ENCODE measurements at places on chromosomes 4 and X.

- no peak for ATAC-seq
Measured at GRCh38 chr4:105714071-105714521, 5.5 kb downstream of the GSTCD start.

DNA sequence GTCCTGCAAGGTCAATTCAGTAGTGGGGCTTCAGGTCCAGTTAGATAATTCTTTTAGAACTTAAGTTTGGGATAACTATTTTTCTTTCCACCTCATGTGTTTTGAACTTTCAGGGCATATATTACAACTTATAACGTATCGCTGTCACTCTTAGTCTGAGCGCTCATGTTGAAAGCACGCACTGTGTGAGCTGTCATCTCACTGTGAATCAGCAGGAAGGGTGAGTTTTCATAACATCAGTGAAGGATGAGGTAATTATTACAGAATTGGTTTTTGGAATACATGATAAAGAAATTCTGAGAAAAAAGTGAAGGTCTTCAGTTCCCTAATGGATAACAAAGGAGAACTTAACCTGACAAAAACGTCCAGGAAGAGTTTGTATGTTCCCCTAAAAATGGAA is 45.1 kb upstream of the SLC4A4 start:
- ATAC-seq: no peak

GRCh38 chrX:44314259-44314734 is 29.2 kb downstream of the EFHC2 start:
- ATAC-seq: no peak

GRCh38 chrX:13816643-13817627 is at the start of gene GPM6B:
Gene GPM6B (minus strand): TSS chrX:13817093. CDS start chrX:13816904, 189 bp downstream.
- no peak for ATAC-seq

DNA sequence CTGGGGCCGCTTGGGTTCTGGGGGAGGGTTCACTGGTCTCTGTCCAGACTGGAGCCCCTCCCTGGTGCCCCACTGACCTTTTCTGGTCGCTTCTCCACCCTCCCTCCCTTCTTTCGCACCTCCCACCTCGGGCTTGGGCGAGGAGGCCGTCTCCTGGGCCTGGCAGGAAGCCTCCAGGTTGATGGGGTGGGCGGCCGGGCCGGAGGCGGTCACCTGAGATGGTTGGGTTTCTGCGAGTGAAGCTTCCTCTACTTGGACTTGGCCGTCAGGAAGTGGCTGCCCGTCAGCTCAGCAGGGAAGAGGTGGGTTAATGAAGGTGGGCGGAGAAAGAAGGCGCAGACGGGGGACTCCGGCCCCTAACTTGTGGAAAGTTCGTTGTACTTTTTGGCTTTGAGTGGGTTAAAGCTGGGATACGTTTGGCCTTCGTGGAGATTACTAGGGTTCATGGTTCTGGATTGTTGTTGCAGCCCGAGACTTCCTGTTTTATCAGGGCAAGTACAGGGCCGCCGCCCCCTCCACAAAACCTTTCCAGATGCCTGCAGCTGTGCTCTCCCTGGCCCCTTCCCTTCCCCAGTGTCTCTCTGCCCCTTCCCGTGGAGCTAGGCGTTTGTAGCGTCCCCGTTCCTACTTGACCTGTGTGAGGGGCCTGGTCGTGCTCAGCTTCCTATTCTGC is 1.2 kb downstream of the AKAP17A start:
- peak; percentile 47 for ATAC-seq

GRCh38 chr4:2948895-2949781 is 14.1 kb downstream of the NOP14 start:
- ATAC-seq: peak; percentile 76

DNA sequence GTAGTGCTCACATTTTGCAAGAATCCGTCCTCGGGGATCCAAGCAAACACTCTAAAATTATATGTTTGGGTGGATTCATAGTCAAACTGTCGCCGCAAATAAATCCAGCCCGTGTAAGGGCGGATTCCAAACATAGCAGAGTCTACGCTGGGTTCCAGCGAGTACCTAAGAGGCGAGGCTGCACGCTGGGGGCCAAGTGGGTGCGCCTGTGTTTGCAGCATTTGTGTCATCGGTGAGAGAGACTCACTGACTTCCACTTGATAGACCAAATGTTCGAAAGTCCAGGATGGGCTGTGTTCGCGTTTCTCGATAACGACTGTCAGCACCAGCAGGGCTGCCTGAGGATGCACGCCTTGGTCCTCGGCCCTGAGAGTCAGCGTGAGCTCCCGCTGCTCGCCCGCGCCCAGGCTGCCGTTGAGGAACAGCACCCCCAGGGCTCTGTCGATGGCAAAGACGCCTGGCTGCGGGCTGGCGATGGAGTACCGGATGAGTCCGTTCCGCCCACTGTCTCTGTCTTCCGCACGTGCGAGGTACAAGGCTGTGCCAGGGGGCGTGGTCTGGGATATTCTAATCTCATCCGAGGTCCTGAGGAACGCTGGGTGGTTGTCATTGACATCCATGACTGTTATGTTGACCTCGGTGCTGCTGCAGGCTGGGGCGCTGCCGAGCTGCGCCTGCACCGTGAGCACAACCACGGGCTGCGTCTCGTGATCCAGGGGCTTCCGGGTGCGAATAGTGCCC is 158.7 kb downstream of the DCHS2 start:
- ATAC-seq: peak; percentile 58

DNA sequence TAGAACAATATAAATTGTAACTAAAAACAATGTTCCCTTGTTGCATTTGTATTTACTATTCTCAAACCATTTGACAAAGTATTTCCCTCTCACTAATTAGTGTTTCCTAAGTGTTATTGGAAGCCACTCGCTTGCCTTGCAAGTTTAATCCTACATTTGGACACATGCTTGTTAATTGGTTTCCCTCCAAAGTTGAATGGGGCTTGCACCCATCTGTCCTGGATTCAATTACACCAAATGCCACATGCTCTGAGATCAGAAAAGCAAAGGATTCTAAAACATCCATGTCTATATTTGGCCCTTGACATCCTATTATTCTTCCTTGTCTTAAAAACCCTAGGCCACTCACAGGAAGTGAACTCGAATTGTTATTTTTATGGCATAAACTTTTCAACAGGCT is 146.6 kb downstream of the AMELX start:
- no peak for ATAC-seq

DNA sequence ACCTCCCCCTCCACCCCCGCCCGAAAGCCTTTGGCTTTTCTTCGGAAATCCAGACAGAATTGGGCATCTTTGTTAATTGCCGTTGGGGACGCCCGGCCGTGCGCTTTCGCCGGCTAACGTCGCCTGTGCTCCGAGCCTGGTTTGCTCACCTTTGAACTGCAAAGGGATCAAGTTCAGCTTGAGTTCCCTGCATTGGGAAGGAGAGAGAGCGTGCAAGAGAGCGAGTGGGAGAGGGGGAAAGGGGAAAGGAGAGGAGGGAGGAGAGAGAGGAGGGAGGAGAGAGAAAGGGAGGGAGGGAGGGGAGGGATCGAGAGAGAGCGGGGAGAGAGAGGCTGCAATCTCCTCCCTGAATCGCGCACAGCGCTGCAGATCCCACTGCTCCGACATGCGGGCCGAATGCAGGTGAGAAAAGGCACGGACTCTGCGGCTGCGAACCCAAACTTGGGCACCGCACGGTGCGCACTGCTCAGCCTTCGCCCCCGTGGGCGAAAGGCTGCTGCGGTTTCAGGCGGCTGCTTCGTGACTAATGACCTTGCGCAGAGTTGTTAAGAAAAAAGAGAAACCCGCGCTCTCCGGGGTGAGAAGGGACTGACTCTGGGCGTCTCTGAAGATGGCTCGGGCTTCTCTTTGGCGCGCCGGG is at the start of gene PCDH7:
TSS of gene PCDH7 (plus strand) at position 349 of the 640 bp plus-strand sequence. CDS start 1,054 bp downstream, outside the sequence.
- ATAC-seq: peak; percentile 27

DNA sequence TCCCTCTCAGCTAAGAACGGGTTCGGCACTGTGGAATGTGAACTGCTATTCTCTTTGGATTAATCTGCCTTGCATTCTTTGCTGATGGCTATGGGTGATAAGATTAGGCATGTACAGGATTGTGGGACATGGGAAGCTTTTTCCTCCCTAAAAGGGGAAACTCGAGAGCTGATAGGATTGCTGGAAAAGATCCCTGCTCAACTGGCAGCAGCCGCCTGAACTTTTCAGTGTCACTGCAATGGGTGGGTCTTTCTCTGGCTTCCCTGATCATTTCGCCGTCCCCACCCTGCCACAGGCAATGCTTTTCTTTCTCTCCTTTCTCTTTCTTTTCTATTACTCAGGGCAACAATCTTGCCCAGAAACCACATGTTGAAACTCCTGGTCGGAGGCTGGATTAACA is 20.5 kb downstream of the PAGE2 start:
- ATAC-seq: no peak

GRCh38 chr4:104457308-104457981 is 37.2 kb downstream of the CXXC4 start:
- ATAC-seq: no peak

GRCh38 chrX:70478526-70479245 is 34.1 kb downstream of the DLG3 start:
- peak; percentile 3 for ATAC-seq

- peak; percentile 61 for ATAC-seq
Measured at GRCh38 chrX:56812515-56813105, 83.6 kb downstream of the NBDY start.

DNA sequence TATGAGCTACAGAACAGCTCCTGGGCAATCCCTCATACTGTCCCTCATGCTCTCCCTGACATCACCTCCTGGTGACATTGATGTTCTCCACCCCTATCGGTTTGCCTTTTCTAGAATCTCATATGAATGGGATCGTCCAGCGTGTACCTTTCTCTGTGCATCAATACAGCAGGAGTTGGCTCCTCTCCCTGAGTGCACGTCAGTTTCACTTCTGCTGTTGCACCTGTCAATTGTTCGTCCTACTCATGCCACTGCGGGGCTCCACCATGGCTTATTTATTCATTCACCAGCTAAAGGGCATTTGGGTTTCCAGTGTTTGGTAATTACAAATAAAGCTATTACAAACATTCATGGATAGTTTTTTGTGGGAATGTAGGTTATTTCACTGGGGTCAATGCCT is 269.1 kb upstream of the ZFP42 start:
- ATAC-seq: no peak

- no peak for ATAC-seq
Measured at GRCh38 chr4:101864660-101865059, 74.1 kb downstream of the BANK1 start.

- no peak for ATAC-seq
Measured at GRCh38 chr4:149493492-149493891, 322.2 kb downstream of the IQCM start.

- ATAC-seq: no peak
Measured at GRCh38 chr4:6307230-6307629, 37.6 kb downstream of the WFS1 start.

GRCh38 chrX:111837197-111837596 is 38.8 kb upstream of the TRPC5OS start:
- no peak for ATAC-seq

DNA sequence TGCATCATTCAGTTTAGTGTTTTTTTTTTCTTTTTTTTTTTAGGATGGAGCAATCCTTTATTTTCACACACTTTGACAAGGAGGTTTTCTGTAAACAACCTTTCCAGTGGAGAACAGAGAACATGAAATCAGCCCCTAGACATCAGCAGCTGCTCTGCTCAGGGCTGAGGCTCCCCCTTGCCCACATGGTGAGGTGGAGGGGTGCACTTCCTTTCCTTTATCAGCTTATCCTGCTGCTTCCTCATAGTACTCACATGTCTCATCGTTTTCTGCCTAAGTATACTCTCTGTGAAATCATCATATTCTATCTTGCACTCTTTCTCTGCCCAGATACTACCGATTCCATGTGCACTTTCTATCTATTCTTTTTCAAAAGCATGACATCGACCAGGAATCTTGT is 47.6 kb upstream of the PRSS12 start:
- peak; percentile 52 for ATAC-seq

- ATAC-seq: no peak
Measured at GRCh38 chrX:9440116-9440844, 24.6 kb upstream of the TBL1X start.

DNA sequence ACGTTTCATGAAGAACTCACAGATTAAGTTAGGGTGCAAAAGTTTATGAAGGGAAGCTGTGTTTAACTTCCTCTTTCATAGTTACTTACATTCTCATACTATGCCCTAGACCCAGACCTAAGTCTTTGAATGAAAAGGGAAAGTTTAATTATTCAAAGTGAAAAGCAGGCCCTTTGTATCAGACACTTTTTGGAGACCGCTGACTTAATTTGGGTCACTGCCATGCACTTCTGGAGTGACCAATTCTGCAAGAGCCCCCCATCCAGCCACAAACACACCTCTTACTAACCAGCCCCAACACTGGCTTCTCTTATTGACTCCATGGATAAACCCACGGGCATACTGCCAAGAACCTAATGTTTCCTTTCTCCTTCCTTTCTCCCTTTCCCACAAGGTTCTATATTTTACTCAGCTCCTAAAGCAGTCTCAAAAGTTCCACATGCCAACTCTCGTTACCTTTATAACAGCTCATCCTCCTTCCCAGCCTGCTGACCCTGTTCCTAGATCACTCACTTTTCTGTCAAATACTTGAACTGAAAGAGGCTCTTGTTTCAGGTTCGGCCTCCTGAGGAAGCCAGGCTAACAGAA is 34.5 kb downstream of the ABCE1 start:
- ATAC-seq: peak; percentile 3

- peak; percentile 52 for ATAC-seq
Measured at GRCh38 chrX:34578237-34578636, 78.8 kb downstream of the TMEM47 start.

GRCh38 chr4:165992283-165992682 is 119.2 kb downstream of the TLL1 start:
- ATAC-seq: no peak

DNA sequence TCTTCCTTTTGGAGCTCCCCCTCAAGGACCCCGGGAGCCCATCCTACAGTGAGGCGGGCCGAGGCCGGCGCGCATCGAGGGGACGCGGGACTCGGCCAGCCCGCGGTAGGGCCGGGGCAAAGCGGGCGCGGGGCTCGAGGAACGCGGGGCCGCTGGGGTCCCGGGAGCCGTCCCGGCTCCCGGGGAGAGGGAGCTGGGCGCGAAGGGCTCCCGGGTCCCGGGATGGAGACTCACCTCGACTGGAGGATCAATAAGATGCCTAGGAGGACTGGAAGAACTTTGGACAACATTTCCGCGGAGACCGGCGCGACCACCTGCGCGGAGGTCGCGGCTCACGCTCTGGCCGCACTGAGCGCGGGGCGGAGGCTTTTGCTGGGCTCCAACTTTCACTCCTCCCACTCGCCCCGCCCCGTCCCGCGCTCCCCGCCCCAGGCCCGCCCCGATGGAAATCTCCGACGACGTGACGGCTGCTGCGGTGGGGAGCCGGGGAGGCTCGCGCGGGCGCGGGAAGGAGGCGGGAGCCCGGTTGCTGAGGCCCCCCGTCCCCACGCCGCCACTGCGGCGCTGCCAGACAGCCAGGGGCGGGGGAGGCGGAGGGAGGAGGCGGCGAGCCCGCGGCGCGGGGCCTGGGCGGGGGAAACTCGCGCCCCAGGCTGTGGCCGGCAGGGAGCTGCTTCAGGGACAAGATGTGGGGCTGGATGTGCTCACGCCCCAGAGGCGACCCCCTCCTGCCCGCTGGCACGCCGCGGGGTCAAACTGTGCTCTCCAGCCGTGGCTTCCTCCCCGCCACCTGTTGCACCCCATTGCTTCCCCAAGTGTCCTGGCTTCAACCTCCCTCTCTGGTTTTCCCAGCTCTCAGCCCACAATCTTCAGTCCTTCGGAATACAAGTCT is at the start of gene GABRE:
TSS of gene GABRE (minus strand) at position 341 of the 892 bp plus-strand sequence. CDS start at position 290, 51 bp downstream.
- peak; percentile 57 for ATAC-seq

- ATAC-seq: no peak
Measured at GRCh38 chr4:11179796-11180195, 248.9 kb downstream of the HS3ST1 start.

- ATAC-seq: peak; percentile 15
Measured at GRCh38 chr4:69828828-69829227, 31.1 kb downstream of the SULT1E1 start.
